Eye (tissue), 1 donor: ENCODE measurements at places on chromosomes 3 and 15.

- DNase-seq: no peak
Measured at GRCh38 chr3:163722405-163722804, 1355.9 kb downstream of the SI start.

DNA sequence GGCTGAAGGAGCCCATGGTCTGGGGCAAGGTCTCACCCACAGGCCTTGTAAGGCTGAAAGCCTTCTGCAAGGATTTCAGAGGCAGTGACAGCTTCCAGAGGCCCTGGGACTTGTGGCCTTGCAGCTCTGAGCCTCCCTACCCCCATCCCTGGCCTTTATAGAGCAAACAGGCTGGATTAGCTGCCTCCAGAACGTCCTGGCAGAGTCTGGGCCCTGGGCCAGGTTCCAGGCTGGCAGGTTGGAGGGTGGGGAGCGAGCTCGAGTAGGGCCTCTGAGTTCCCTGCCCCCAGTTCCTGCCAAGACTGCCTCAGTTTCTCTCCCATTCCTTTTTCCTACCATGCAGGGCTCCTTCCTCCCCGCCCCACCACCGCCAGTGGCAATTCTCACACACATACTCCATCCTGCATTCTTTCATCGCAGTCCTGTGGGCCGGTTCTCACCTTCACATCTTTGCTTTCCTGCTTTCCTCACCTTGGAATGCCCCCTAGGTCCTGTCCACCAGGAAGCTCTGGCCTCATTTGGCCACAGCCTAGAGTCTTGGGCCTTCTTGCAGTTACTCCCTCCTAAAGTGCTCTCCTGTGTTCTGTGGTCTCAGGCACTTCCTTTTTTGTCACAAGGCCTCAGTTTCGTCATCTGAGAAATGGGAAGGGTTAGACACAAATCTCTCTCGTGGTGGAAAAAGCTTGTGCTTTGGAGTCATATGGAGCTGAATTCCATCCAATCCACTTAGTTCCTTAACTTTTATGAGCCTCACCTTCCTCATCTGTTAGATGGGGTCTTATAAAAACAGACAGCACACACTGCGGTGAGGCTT is 2.7 kb downstream of the LMAN1L start:
- DNase-seq: no peak

- no peak for DNase-seq
Measured at GRCh38 chr15:101568309-101568708, 78.8 kb upstream of the PCSK6 start.

- DNase-seq: no peak
Measured at GRCh38 chr15:89833966-89834365, 19.3 kb upstream of the ANPEP start.

DNA sequence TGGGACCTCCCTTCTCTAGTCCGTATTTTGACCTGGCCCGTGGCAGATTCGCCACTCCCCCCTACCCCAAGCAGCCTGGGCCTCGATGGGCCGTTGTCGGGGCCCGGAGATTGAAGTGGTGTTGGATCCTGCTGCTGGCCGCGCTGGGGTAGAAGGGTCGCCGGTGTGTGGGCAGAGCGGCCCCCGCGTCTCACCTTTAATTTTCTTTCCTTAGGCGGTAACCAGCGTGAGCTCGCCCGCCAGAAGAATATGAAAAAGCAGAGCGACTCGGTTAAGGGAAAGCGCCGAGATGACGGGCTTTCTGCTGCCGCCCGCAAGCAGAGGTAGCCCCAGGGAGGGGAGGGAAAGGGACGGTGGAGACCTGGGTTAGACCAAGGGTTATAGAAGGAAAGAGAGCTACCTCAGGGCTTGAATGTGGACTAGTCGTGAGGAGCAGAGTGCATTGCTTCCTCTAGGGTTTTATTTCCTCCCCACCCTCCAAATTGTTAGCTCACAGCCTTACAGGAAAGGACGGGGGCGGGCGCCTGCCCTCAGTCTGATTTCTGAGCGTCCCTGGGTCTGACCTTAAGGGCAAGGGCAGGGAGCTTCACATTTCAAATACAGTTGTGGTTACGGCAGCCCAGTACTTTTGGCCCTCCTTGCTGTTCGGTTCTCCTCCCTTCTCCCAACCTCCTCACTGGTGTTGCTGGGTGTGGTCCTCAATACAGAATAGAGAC is 799 bp downstream of the SERF2 start:
- no peak for DNase-seq

DNA sequence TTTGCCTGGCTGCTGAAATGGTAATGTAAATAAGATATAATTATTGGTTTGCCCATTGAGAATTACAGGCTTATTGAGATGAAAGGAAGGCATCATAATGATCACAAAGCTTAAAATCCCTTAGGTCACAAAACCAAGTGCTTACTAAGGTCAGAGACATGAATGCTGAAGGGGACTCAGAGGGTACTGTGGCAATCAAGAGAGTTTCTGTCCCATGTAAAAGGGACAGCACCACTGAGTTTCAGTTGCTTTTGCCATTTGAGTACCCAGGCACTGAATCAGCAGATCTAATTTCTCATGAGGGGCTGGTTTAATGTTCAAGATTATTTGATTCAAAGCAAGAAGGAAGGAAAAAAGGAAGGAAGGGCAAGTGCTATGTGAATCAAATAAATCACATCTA is 127.0 kb downstream of the PLOD2 start:
- DNase-seq: no peak

- DNase-seq: no peak
Measured at GRCh38 chr15:82081914-82082762, 36.3 kb upstream of the MEX3B start.

DNA sequence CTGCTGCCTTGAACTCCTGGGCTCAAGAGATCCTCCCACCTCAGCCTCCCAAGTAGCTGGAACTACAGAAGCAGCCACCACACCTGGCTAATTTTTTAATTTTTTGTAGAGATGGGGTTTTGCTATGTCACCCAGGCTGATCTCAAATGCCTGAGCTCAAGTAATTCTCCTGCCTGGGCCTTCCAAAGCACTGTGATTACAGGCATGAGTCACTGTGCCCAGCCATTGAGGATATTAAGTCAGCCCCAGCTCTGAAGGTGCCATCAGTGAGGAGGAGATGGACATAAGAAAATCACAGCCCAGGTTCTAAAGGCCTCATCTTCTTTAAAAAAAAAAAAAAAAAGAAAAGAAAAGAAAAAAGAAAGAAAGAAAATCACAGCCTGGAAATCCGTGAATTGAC is 26.6 kb upstream of the PSTPIP1 start:
- no peak for DNase-seq

DNA sequence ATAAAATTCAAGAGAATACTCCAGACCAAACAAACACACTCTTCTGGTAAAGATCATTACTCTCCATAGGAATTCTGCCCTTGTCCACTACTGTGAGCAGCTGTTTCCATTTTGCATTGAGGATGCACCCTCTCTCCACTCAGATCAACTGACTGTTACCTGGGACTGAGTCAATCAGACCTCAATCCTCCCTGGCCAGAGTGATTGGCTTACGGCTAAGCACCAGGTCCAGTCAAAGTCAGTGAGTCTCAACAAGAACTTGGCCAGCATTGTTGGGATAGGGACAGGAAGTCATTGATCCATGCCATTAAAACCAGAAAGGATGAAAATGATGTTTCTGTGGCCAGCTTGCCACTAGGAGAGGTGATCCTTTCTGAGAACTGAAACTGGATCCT is 79.7 kb downstream of the WNT5A start:
- no peak for DNase-seq

DNA sequence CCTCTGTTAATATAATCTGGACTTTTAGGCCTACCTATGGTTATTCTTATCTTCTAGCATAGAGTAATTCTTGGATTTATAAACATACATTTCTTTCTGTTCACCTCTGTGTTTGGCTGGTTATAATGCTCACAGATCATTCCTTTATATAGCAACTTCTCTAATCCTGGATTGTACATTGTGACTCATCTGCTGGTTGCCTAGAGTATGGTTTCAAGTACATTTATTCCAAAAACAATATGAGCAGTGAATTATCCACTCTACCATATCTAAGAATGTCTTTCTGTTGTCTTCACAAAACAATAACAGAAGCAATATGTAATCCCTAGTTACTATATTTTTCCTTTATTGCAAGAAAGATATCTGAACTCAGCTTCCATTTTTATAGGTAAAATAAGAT is 35.3 kb downstream of the FSIP1 start:
- no peak for DNase-seq

- DNase-seq: peak; percentile 34
Measured at GRCh38 chr3:102714567-102714966, 279.8 kb downstream of the ZPLD1 start.

DNA sequence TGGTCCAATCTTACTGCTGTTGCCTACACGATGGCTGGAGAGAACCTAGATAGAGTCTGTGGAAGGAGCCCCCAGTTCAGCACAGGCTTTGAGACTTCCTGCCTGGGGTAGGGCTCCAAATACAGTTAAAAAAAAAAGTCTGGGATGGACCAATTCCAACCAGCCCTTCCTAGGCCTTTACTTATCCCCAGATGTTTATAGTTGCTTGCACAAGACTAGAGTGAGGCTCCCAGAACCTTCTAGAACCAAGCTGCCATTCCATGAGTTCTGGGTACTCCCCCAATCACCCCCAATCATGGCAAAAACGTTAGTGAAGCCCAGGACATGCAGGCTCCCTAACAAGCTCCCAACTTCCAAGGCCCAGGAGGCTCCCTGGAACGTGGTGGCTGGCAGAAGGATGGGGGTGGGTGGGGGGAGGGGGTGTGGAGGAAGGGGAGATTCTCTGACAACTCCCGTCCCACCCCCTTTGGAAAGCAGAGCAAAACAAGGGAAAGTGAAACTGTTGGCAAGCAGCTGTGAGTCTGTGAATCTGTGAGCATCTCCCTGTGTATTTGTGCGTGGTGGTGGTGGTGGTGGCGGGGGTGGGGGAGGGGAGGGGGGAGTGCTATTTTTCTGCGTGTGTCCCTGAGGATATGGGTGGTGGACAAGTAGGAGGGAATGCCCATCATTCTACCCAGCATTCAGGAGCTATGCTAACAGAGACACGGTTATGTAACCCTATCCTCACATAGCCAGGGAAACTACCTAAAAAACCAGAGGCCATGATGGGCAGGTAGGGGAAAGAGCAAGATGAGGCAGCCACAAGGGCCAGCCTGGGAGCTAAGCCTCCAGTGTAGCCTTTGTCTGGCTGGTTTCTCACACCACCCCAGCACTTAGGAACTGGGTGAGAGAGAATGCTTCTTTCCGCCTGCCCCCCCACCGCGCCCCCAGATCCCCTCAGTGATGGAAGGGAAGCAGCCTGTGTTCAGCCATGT is 2.0 kb downstream of the MST1R start:
- no peak for DNase-seq

- DNase-seq: no peak
Measured at GRCh38 chr3:169454823-169455222, 208.7 kb downstream of the MECOM start.

- no peak for DNase-seq
Measured at GRCh38 chr3:129323651-129324294, 45.1 kb downstream of the HMCES start.

- peak; percentile 14 for DNase-seq
Measured at GRCh38 chr15:101326462-101327146, 31.6 kb upstream of the SNRPA1 start.

DNA sequence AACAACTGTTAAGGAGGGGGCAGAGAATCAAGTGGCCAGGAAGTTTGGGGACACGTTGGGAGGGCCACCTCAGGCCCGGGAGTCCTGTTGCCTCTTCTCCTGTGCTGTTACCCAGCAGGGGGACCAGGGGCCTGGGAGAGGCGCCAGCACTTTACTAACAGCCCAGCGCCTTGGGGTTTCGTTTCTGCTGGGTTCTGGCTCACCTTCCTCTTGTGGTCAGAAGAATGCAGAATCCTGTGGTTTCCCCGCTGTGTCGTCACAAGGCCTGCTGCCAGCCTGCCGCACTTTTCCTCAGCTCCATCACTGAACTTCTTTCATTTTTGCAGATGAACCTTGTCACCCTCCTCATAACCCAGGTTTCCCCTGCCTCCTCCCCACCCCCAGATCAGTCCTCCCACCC is 67.7 kb downstream of the SLC30A4 start:
- DNase-seq: peak; percentile 40

- DNase-seq: no peak
Measured at GRCh38 chr15:67048281-67049279, 16.8 kb upstream of the SMAD3 start.

- DNase-seq: no peak
Measured at GRCh38 chr15:42284551-42284950, 11.3 kb upstream of the TMEM87A start.

- peak; percentile 52 for DNase-seq
Measured at GRCh38 chr3:182092662-182093262, 381.0 kb downstream of the SOX2 start.

- DNase-seq: peak; percentile 75
Measured at GRCh38 chr3:34683851-34684250, 885.4 kb downstream of the PDCD6IP start.

DNA sequence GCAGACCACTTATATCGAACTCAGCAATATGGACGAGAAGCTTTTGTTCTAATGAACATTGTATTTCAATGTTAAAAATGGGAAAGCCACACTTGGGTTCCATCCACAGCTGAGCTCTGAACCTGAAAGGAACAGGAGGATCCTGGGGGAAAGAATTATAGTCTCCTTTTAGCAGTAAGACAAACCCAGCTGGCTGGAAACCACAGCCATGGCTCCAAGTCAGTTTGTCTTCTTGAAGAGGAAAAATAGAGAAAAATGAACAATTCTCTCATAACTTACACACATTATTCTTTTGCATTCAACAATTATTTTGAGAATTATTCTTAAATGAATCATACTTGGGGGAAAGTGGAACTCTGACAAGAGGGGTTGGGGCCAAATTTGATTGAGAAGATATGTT is 149.2 kb upstream of the VEPH1 start:
- no peak for DNase-seq

- DNase-seq: no peak
Measured at GRCh38 chr3:38219609-38220197, 45.9 kb upstream of the SLC22A13 start.

GRCh38 chr3:38171622-38172021 is 6.3 kb downstream of the OXSR1 start:
- no peak for DNase-seq

GRCh38 chr3:14369675-14370669 is 32.4 kb upstream of the SLC6A6 start:
- DNase-seq: no peak

DNA sequence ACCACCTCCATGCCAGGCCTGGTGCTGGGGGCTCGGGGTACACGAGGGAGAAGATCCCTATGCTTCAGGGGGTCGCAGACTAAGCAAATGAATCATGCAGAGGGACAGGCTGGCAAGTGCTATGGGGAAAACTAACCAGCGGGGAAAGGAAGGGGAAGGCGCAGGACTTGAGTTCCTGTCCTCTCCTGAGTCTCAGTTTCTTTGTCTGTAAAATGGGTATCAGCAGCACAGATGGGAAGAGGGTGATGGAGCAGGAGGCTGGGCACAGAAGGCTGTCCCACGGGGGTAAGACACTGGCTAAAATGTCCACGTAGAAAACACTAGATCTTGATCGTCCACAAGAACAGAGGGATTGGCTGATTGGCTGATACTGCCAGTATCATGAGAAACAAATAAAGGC is 39.8 kb downstream of the RGMA start:
- DNase-seq: no peak

DNA sequence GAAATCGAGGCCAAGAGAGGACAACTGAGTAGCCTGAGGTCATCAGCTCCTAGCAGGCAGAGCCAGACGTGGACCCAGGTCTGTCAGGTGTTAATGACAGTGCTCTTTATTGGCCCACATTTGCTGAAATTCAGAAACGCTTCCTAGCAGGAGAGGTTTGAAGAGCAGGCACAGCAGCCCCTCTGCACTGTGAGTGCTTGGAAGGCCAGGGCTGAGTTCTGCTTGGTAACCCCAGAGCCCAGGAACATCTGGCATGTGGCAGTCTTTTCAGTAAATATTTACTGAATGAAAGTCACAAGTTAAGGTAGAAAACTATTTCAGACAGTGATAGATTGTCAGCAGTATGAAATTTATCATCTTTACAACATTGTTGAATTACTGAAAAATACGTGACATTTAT is 102.4 kb downstream of the PLCL2 start:
- DNase-seq: no peak
